ENCODE measurements at places on chromosomes 7 and 10.
A peak's percentile ranks its signal among the peaks of the same experiment; 100 is the strongest.

- DNase-seq, result no peak
These were observed 87.4 kb downstream of the BUB3 start for GRCh38 chr10:123241391-123242141.

DNA sequence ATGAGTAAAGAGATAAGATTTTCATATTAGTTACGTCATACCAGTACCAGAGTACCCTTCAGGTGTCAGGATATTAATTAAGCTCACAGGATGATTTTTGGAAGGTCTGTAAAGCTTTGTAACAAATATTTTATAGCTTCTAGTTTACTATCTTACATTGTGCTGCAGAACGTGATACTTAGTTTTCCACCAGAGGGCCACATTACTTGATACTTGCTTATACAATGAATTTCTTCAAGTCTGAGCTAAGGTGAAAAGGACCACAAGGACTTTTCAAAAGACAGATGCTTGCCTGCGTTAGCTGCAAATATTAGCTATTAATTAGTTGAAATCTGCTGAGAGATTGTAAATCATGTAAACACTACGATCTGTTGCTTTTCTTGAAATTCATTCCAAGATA lies 12.2 kb downstream of the FOXP2 start:
- DNase-seq, result no peak

GRCh38 chr7:131859147-131859821 lies 302.9 kb upstream of the PODXL start:
- peak; percentile 62 for DNase-seq

DNA sequence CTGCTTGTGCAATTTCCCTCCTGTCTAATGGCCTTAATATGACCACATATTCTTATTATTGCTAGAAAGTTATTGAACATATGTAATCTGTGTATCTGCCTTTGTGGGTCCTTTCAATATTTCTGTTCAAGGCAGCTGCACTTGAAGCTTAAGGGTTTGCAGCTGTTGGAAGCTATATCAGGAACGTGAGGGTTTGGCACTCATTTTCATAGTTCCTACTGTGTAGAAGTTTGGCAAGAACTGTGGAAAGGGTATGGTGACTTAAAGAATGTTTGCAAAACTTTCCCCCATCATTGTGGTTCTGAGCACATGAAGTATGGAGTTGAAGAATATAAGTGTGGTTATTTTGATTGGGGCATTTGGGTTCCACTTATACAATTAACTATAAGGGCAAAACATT lies 144.7 kb upstream of the SEMA3A start:
- DNase-seq, result no peak

GRCh38 chr10:5071411-5072198 lies 22.6 kb upstream of the AKR1C3 start:
- peak; percentile 35 for DNase-seq

DNA sequence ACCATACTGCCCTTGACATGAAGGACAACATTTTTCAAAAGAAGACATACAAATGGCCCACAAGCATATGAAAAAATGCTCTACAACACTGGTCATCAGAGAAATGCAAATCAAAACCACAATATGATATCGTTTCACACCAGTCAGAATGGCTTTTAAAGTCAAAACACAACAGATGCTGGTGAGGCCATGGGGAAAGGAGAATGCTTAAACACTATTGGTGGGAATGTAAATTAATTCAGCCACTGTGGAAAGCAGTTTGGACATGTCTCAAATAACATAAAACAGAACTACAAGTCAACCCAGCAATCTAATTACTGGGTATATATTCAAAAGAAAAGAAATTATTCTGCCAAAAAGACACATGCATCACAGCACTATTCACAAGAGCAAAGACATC lies 4.2 kb upstream of the NT5C3A start:
- no peak for DNase-seq

DNA sequence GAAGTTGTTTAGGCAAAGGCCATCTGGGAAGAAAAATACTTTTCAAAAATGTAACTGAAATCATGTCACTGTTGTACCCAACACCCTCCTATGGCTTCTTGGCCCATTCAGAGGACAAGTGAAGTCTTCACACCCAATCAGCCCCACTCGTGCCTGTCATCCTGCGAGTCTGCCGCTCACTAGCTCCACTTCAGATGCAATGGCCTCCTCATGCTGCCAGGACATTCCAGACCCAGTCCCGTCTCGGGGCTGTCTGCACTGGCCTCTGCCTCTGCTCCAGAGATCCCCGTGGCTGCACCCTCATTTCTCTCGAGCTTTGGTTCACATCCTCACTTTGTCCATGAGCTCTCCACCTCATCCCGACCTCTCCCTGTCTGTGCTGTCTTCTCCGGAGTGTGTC lies 227.1 kb downstream of the KCNMA1 start:
- DNase-seq, result no peak

GRCh38 chr7:88735920-88736319 lies 23.6 kb upstream of the ZNF804B start:
- no peak for DNase-seq

DNA sequence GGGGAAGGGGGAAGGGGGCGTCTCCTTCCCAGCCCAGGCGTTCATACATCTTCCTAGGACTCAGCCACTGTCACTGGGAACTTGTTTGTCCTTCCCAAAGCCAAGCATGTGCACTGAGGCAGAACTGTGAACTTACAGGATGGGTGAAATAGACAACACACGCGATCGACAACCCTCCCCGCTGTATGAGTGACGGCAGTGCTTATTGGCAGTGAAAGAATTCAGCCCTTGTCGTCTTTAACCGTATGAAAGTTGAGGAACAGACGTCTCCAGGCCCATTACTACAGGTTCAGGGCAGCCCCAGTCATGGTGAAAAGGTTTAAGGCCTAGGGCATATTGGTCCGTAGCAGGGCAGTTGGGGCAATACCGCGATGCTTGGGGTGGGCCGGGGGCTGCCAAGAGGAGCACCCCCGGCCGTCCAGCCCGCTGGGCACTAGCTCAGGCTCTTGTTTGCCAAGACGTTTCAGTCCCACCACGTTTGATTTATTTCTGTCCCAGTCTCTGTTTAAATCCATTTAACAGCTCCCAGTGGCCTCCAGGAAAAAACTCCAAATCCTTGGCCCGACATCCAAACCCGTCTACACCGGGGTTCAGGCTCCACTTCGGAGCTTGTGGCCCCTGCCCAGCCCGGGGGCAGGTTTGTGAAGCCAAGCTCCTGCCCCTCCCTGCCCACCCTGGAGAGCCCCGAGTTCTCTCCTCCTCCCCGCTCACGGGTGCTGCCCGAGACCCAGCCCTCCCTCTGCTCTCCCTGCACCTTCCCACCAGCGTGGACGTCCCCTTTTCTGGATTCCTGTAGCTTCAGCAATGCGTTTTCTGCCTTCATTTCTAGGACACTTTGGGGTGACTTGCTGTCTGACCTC lies 159.8 kb downstream of the DNAJB6 start:
- DNase-seq, result no peak

- DNase-seq, result no peak
These were observed 96.9 kb downstream of the CD36 start for GRCh38 chr7:80735330-80735729.

- DNase-seq, result no peak
These were observed 73.9 kb downstream of the GRID1 start for GRCh38 chr10:86292462-86293395.

DNA sequence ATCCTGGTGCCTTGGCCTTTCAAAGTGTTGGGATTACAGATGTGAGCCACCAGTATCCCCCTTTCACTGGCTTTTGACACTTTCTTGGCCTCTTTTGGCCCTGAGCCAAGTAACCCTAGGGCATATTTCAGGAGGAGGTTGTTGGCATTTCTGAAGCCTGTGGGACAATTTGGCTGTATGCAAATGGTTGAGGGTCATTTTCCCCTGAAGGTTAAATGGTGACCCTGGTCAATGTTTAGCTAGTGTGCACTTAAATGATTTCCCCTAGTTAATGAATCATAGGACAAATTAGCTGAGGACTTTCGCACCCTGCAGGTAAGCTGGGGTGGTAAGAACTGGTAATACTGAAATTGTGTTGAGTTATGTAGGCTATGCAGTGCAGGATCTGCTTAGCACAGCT lies 660.5 kb downstream of the LRMDA start:
- DNase-seq, result no peak

DNA sequence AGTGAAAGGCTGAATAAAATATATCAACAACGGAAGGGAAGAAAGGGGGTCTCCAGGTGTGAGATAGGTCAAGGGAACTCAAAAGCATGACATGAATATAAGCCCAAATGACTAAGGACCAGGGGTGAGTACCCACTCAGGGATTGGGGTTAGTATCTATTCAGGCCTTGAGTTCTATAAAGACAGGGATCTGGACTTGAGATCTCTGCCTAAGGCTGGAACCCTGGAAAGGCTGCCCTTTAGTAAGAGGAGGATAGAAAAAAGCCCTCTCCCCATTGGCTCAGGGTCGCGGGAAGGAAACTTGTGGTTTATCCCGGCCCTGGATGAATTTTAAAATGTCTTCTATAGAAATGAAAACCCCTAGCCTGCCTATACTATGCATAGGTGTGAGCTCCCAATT lies 2.4 kb upstream of the ITPRIP start:
- no peak for DNase-seq

GRCh38 chr7:50287129-50287528 lies 17.4 kb upstream of the IKZF1 start:
- DNase-seq, result no peak

DNA sequence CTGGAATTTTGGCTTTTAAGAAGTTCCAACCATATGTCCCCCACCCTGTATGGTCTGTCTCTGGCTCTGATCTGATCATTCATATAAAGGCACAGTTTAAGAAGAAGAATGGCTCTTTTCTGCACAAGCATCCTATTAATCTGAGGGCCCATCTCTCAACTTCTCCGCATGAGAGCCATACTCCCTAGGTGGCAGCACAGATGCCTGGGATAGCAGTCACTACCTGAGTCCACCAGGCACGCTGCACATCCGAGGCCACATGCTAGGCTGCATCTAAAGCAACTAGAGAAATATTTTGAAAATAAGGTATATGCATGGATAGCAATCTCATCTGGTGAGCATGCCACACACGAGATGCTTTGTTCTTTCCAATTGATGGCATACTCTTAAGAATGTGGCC lies 565.5 kb downstream of the PARD3 start:
- DNase-seq, result no peak

DNA sequence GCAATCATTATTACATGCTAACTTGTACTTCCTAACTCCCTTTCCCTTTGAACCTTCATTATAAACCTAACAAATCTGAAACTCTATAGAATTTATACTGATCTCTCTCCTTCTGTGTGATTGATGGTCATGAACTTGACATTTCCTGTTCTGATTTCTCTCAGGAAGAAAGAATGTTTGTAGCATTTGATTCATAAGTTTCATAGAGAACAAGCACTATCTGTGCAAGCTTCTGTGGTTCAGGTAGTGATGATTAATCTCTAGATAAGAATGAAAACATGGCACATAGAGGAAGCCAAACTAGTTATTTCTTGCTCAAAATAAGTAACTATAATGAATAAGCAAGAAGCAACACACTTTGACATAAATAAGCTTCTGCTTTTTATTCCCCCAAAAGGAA lies 34.2 kb downstream of the TFPI2 start:
- no peak for DNase-seq

DNA sequence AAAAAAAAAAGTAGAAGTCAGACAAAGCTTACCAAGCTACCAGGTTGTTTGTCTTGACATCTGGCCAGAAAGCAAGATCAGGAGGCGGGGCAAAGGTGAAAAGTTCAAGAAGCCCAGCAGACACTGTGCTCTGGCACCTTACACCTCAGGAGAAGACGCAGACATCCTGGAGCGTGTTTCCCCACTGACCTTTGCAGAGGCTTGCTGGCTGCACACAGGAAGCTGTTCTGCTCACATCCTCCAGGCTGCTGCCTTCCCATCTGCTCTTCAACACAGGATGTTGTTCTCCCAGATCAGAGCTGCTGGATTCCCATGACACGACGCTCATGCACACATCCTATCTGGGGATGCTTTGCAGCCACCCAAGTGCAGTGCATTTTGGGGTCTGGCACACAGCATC lies 174.4 kb upstream of the KIAA1217 start:
- no peak for DNase-seq

DNA sequence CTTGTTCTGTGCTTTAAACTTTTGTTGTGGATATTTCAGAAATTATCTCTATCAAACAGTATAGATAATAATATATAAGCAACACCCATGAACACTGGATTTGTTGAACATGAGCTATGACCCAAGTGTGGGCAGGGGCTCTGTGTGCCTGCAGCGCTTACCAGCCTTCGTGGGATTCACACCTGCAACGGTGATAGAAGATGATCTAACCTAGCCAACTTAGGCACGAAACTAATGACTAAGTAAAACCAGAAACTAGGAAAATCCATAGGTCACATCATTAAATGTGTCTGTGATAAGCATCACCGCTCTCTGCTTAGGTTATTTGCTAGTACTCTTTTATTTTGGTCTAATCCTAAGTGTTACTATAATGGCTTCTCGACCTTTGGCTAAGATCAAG lies 18.0 kb downstream of the SPAG6 start:
- no peak for DNase-seq

DNA sequence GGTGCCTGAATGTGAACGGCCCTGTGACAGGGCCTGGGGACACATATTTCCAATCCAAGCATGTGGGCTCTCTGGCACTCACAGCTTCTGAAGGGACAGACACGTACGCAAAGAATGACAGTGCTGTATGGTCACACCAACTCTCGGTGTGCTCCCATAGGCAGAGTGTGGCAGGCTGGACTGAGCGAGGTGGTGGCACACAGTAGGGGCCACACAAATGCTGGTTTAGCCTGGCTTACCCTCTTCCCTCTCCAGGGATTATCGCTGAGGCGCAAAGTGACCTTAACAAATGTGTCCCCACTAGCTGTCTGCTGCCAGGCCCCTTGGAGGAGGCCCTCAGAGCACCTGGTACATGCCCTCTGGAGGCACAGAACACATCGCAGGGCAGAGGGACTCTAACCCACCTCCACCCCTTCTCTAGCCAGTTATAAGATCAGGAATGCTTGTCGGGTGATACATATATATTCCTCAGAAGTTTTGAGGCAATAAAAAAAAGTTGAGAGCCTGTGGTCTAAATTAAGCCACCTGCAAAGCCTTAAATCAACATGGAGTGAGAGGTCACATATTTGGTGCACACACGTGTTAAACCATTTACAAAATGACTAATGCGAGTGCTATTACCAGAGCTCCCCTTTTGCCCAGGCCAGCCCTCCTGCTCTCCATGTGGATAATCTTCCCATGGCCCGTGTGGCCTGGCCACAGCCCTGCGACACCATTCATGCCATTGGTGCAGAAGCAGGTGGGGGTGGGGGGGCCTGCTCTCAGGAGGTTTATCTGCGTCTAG lies 262.8 kb upstream of the GRB10 start:
- DNase-seq, result no peak

- DNase-seq, result no peak
These were observed 4.6 kb downstream of the UFSP1 start for GRCh38 chr7:100884736-100885439.
